Stimulated activated CD8-positive, alpha-beta memory T cell treated with anti-CD3 and anti-CD28 coated beads, Interleukin-15, amount 100 ng/mL, for 24 hours (primary cell): ENCODE measurements at places on chromosomes 13 and 19.

DNA sequence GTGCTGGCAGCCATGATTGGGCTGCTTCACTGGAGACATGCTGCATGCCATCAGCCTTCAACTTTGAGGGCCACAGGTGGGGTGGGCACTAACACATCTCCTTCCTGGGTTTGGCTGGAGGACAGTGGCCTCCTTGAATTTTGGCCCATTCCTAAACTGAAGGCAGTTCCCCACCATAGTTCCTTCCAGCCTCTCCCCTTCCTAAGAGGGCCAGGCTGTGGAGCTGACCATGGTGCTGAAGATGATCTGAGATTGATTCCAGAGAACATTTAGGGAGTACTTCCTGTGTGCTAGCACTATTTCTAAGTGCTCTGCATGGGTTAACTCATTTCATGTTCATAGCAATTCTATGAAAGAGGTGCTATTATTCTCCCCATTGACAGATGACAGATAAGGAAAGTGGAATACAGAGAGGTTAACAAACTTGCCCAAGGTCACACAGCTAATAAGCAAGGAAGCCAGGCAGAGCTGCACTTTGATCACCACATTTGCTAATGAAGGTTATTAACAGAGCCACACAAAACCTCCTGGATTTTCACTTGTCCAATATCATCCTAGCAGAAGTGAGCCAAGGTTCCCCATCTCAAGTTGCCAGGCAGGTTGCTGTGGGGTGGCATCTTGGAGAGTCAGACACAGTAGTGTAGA, 175.3 kb downstream of the ZIC5 start:
- no peak for DNase-seq

DNA sequence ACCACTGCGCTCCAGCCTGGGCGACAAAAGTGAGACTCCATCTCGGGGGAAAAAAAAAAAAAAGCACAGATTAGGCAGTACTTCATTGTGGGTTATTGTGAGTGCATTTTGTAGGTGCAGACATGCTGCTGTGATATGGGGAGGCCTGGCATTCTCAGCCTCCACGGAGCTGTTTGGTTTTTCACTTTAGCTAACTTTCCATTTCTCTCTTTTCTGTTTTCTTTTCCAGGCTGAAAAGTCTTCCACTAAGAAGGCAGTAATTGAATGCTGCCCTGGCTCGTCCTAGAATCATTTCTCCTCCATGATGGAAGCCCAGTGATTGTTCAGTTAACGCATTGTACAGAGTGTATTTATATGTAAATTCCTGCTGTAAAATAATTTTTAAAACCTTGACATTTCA, 2.0 kb upstream of the WDR88 start:
- no peak for DNase-seq

DNA sequence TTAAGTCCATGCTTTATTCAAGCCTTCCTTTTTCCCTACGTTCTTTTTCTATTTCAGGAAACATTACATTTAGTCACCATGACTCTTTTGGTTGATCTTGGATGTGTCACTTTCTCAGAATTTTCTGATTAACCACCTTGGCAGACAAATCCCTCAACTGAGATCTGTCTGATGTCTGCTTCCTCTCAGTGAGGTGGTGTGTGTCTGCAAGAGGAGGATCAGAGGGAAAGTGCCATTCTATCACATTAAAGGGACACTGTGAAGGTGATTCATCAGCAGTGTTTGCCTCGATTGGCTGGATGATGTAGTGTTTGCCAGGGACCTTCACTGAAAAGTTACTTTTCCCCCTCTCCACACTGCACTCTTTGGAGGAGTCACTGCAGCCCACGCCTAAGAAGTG, 3.0 kb upstream of the CCNP start:
- DNase-seq, result no peak

DNA sequence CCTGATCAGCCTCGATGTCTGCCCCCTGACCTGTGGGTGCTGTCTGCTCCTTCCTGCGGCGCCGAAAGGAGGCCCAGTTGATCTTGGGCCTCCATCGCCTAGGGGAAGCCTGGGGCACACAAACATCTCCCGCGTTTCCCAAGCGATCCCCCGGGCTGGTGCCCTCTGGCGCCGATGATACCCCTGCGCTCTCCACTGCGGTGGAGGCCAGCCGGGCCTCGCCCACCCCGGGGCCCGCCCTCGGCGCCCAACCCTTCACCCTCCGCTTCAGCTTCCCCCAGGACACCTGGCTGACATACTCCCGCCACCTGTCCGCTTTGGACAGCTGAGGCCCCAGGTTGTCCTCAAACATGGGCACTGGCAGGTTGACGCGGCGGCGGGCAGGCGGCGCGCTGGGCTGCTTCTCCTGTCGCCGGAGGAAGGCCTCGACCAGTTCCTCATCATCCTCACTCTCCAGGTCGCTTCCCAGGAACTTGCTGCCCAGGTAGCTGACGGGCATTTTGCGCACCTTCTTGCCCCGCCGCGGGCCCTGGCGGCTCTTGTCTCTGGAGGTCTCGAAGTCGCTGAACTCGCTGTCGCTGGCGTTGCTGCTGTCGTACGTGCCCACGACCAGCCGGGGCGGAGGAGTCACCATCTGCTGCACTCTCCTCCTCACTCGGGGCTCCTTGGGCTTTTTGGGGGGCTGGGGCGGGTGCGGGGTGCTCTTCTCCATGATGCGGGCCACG, 1.3 kb downstream of the CCDC8 start:
- no peak for DNase-seq

- no peak for DNase-seq
Observed at GRCh38 chr19:15317392-15318071, 14.8 kb downstream of the BRD4 start.

GRCh38 chr13:27259831-27260230, 8.5 kb downstream of the RPL21 start:
- DNase-seq, result no peak
